SK-N-MC (cell line): ENCODE measurements at places on chromosomes 11 and 22.

DNA sequence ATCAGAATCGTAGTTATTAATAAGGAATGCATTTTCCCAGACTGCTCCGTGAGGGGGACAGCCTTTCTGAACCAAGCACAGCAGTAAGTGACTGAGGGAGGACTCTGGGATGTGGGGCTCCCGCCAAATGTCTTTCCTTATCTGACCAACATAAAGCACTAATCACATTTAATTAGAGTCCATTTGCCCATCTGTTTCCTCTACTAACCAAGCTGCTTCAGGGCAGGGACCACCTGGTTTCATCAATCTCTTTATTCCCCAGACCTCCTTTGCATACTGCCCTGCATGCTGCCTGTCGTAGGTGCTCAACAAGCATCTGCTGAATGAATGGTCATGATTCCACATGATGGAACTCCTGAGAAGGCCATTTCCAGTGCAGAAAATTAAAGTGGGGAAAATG is 29.4 kb downstream of the SMCO4 start:
- DNase-seq = no peak

DNA sequence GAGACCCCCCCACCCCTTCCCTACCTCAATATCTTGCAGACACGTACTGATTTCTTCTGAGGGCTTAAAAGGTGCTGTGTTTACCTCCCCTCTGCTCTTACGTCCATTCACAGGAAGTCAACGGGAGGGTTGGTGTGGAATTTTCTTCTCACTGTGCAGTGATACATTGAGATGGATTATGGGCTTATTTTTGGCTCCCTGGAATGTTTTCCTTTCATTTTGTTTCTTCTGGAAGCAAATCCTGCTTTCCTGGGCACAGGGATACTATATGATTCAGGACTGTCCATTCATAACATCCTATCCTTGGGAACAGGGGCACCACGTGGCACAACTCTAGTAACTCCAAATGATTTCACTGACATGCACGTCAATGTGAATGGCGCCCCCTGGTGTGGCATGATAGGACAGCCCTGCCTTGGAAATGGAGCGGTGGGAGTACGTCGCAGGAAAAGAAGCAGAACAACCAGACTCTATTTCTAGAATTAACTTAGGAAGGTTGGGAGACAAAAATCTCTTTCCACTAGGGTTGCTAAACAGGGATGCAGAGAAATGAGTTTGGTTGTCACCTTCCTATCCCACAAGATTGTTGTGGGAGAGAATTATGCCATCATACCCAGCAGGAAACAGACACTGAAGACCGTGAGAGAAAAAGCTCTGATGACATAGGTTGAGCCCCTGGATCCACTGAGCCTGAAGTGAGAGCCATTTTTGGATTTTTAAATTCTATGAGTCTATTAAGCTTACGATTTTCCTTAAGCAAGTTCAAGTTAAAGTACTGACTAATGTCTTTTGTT is 146.5 kb upstream of the RAG2 start:
- no peak for DNase-seq

DNA sequence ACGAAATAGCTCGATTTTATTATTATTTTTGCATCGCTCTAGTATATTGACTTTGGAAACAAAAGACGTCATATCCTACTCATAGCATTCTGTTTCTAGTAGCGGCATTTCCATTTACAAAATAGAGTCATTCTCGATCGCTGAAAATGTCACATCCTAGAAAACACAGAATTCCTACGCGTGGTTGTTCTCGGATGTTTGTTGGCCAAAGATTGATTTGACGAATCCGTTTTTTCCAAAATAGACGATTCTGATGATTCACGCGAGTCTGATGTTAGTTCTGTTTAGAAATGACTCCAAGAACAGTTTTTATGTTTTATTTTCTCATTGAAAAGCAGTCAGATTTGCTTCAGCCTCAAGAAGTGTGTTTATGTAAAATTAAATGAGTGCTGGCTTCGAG is 47.6 kb downstream of the SMIM38 start:
- no peak for DNase-seq

DNA sequence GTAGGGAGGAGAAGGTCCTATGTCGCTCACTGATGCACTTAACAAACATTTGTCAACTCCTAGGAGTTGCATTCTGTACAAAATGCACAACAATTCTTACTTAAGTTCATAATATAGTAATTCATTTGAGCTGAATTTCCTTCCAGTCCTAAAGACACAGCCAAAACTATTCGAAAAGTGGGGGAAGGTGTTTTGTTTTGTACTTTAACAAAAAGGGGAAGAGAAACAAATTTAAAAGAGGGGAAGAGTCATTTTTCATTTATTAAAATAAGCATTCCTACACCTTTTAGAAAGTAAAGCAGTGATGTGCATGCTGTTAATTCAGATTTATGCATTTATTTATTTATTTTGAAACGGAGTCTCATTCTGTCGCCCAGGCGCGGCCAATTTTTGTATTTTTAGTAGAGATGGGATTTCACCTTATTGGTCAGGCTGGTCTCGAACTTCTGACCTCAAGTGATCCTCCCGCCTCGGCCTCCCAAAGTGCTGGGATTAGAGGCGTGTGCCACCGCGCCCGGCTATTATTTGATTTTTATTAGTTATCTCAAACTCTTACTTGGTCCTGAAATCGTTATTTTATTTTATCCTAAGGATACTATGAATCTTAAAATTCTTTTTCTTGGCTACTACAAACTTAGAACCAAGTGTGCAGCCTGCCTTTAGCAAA is 1.1 kb upstream of the FANCF start:
- DNase-seq = no peak

GRCh38 chr22:17741866-17742526 is 32.3 kb downstream of the BID start:
- no peak for DNase-seq

DNA sequence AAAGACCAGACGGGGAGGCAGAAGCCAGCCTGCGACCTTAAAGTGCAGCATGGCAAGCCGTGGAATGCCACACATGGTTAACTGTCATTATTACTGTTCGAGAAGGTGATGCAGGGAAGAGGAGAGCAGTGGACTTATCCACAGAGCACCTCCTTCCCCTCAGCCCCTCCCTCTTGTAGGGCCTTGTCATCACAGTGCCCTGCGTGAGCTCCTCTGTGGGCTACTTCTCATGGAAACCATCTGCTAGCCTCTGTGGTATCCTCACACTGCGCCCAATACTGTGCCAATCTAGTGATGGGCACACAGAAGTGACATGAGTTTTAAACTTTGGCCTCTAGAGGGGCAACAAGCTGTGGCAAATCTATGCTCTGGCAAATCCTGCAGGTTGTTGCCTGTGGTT is 18.2 kb upstream of the CCDC134 start:
- no peak for DNase-seq

DNA sequence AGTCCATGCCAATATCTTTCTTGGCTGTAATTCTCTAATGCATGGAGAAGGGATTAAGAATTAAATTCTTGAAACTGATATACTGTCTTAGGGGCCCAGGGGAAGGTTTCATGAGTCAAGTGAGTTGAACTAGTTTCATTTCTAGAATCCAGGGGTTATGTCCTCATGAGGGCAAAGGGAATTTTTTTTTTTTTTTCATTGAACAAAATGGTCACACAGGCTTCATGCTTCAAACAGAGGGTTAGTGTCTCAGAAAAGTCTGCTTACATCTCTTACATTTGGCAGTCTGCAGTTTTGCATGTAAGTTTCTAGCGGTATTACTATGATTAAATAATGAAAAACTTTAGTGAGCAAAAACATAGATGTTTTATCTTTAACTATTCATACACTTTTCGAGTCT is 32.9 kb downstream of the PPME1 start:
- no peak for DNase-seq

GRCh38 chr11:111018566-111018965 is 227.0 kb upstream of the POU2AF2 start:
- DNase-seq = no peak

DNA sequence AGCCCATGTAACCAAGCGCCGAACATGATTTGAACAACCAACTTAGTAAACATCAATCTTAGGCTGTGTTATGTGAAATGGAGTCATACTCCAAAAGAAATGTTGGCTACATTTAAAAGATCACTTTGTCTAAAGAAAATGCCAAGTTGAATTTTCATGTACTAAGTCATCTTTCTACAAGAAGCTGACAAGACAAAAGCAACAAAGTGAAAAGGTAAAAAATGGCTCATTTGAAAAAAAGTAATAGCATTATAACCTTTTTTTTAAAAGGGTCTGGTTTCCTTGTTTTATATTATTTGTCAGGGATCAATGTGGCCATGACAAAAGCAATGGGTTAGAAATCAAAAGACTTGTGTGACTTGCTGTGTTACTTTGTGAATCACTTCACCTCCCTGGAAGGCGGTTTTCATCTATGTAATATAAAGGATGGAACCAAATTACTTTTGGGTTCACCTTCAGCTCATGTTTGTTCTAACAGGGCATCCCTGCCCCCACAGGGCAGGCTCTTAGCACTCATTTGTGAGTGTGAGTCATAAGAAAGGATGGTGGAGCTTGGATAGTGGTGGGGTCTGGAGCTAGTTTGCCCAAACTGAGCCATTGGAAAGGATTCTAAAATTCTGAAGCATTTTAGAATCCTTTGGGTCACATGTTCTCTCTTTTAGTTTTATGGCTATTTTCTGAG is 131.9 kb upstream of the MTMR2 start:
- DNase-seq = no peak

- no peak for DNase-seq
Observed at GRCh38 chr11:64032050-64032449, 3.7 kb upstream of the FLRT1 start.

DNA sequence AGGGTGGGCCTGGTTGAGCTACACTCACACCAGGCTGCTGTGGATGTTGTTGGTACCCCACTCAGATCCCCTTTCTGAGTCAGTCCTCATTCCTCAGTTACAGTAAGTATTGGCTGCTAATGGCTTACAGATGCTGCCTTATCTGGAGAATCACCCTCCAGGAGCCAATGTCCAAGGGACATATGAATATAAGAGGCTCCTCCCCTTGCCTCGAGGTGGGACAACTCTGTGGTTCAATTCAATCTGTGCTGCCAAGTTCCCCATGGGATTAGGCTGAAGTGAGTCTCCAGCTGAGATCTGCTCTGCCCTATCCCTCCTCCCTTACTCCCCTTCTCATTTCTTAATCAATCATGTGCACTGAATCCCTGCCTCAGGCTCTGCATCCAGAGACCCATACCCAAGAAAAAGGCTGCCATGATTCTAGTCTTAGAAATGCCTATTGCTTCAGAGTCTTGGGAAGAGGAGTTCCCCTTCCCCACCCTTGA is 168.8 kb upstream of the SYT13 start:
- DNase-seq = no peak

DNA sequence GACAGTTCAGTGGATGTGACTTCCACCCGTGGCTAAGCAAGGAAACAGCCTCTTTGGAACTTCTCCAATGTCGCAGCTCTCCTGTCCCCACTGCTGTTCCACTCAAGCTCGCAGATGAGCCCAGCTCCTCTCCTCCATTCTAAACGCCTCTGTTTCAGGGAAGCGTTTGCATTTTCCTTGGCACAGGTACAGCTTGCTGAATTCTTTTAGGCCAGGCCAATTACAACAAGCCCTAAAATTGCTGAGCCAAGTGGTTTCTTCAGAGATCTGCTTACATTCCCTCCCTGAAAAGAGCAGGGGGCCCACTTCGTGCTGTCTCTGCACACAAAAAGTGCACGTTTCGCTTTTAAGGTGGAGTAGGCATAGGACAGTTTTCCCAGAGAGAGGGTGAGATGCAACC is 91.5 kb upstream of the BLID start:
- no peak for DNase-seq

- no peak for DNase-seq
Observed at GRCh38 chr11:127451861-127452260, 451.3 kb upstream of the KIRREL3 start.

- DNase-seq = no peak
Observed at GRCh38 chr11:26086028-26086427, 245.9 kb upstream of the ANO3 start.

DNA sequence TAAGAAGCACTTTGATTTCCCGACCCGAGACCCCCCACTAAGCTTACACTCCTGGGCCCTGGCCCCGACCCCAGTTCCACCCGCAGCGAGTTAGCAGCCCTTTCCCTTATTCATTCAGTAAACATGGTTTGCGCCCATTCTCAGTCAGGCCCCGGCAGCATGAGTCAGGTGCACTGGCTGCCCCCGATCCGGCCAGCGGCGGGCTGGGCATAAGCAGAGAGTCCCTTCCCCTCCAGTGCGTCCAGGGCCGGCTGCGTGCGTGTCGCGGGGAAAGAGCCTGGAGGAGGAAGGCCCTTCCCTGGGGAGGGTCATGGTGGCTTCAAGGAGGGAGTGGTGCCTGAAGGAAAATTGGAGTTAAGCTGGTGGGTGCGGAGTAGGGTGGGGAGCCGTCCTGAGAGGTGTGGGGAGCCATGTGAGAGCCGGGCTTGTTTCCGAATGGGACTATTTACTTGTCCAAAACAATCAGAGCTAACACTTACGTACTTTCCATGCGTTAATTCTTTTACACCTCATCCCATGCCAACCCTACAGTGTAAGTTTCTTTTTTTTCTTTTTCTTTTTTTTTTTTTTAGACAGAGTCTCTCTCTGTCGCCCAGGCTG is 657 bp downstream of the IGHMBP2 start:
- DNase-seq = no peak

DNA sequence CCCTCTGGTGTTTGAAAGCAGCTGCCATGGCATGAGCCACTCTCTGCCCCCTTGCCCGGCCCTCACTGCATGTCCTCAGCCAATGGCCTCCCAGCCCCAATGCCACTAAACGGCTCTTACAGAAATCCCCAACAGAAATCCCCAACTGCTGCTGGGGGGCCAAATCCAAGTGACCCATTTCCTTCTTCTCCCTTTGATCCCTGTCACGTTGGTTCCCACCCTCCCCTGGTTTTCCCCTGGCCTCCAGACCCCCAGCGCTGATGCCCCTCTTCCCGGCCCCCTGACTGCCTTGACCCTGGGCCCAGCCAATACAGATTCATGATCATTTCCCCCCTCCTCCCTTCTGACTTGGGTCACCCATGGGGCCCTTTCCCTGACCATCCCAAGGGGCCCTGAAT is 30.9 kb downstream of the IGLL1 start:
- no peak for DNase-seq

DNA sequence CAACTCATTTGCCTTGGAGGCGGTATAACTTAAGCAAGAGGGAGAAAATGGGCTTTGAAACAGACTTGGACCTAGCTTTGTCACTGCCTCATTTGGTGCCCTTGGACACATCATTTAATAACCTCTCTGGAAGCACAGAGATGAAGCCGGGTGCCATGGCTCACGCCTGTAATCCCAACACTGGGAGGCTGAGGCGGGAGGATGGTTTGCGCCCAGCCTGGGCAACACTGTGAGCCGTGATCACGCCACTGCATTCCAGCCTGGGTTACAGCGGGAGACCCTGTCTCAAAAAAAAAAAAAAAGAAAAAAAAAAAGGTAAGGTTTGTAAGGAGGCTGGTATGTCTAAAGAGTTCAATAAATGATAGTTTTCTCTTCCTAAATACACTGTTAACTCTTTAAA is 806 bp downstream of the COA4 start:
- DNase-seq = no peak

DNA sequence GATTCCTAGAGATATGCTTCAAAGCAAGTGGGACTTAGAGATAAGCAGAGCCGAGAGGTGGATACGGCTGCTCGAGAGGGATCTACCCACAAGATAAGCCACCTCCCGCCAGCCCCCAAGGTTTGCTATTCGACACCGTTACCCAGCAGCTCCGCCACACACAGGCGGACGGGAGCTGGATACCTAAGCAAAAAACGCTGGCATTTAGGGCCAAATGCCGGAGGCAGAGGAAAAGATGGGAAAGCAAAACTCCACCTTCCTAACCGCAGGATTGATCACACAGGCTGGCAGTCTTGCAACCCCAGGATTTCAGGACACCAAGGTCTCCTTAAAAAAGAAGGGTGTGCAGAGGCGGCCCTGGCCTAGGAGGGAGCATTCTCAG is 709 bp downstream of the FTH1 start:
- no peak for DNase-seq
